ENCODE measurements at places on chromosomes 4 and X. TPM values are rescaled to one million over a fixed set of nuclear protein-coding genes. Genes with fewer than 3 reads are reported as not detected.

DNA sequence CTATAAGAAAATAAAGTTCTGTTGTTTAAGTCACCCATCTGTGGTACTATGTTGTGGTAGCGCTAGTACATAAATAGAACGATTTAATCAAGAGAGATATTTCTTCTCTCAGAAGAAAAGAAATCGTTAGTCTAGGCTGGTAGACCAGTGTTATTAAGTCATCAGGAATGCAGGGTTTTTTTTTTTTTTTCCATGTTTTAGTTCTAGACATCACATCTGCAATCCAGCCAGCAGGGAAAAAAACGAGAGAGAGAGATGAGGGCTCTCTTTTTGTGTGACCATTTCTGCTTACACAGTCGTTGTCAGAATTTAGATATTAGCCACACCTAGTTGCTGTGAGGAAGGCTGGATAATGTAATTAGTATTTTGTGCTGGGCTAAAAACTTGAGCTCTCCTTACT is 417.4 kb downstream of the TMA16 start:
- no peak for DNase-seq

DNA sequence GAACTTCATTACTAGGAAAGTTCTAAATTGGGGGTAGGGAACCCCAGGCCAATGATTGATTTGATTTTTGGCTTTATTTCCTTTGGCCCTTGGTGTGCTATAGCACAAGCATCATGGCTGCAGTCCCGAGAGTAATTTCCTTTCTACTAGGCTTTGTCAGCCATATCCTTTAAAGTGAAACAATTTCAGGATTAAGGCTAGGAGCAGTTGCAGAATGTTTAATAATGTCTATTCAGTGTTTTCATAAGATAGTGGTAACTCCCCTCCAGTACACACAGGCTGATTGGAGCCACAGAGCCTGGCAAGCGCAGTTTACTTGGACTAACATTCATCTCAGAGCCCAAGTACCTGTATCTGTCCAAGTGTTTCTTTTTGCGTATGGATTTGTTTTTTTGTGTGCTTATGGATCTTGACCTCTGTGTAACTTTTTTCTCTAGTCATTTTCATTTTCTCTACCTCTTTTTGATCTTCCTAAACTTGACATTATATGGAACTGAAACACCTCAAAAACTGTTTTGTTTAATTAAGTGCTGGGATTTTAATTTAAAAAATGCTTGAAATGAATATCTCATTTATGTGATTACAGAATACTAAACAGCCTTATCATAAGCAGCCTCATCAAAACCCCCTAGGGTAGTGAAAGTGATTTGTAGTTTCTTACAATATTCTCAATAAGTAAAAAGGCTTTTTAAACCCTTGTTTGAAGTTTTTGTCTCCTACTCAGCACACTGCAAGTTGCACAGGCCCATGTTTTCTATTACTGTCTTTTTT is 7.5 kb downstream of the STIM2 start:
- no peak for DNase-seq

DNA sequence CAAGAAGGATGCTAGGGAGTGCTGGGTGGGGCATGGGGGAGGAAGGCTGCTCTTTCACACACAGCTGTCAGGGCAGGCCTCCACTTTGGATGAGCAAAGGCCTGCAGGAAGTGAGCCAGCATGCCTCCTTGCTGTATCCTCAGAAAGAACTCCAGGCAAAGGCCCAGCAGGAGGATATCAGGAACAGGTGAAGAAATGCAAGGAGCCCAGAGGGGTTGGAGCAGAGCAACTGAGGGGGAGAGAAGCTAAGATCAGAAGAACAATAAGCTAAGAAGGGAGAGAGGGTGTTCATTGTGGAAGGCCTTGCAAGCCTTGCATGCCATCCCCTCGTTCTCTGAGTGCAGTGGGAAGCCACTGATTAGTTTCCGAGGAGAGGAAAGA is 115.1 kb downstream of the CAMK2D start:
- peak; percentile 16 for DNase-seq

Gene DRD5
- total RNA-seq = 1.1 TPM

GRCh38 chr4:169108303-169108702 is 98.2 kb upstream of the CBR4 start:
- no peak for DNase-seq

GRCh38 chr4:24568425-24568824 is 15.9 kb downstream of the DHX15 start:
- no peak for DNase-seq

Gene TCEAL2
- 1.1 TPM for total RNA-seq

- DNase-seq = no peak
These were observed 88.3 kb upstream of the BMP2K start for GRCh38 chr4:78687818-78688217.

DNA sequence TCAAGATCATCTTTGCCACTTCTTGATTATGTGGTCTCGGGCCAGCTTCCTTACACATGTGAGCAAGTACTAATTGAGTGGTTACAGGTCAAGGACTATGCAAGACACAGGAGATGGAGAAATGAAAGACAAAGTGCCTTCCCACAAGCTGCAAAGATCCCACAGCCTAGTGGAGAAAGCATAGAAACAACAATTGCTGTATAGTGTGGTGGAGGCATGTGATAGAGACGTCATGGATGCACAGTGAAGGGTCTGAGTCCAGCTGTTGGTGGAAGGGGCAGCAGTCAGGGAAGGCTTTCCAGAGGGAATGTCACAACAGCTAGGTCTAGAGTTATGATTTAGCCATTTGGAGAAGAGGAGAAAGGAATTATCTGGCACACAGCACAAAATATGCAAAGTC is 210.6 kb downstream of the KDR start:
- DNase-seq = no peak

GRCh38 chrX:332496-332860 is 13.9 kb upstream of the GTPBP6 start:
- no peak for DNase-seq

DNA sequence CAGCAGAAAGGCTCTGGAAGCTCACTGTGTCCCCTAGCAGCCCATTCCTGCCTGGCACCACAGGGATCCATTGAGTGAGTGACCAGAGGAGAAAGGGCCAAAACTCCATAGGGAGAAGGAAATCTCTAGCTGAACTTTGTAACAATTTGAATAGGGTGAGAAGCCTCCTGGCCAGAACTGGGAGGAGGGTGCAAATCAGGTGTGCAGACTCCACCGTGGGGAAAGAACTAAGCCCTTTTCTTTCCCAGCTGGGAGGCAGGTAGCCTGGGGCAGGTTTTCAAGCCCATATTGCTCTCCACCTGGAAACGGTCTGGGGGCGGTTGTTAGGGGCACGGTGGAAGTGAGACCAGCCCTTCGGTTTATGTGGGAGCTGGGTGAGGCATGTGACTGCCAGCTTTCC is 227.2 kb downstream of the SNCA start:
- no peak for DNase-seq

Gene TASL
- total RNA-seq = 0.41 TPM

DNA sequence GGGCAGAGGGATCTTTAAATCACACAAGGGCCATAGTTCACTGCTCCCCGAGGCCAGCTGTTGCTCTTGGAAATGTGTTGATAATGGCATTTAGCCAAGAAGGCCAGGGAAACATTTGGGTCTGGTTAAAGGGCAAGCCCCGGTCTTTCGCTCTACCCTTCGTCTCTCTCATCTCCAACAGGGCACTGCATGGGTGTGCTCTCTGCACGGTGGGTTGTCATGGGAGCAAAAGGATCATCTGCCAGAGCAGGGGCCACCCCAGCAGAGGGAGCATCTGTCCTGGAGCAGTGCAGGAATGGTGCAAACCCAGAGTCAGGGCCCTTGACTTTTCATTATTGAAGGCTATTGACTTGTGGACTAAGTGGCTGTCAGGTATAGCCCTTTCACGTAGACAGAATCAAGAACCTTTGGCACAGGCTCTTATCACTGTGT is 22.7 kb upstream of the PGRMC2 start:
- peak; percentile 64 for DNase-seq

GRCh38 chr4:186854256-186854655 is 130.6 kb upstream of the FAT1 start:
- DNase-seq = no peak

DNA sequence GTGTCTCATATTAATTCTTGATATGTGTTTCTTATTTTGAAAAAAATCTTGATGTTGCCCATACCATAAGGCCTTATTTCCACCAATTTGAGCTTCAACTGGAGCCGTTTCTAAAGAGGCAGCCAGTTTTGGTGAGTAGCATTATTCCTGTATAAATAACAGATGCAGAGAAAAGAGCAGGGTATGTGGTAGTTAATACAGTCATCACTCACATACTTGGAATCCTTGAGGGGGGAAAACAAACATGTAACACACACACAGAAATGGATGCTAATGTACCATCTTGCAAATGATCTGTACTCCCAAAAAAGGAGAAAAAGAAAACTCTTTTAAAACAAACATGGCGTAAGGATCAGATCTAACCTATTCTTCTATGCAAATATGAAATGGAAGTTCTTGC is 389.7 kb downstream of the GPM6A start:
- DNase-seq = no peak

Gene TEX13C
- not detected for total RNA-seq

GRCh38 chr4:98794565-98795205 is 134.2 kb downstream of the EIF4E start:
- DNase-seq = no peak

Gene S100G
- total RNA-seq = not detected

- DNase-seq = no peak
These were observed 90.5 kb downstream of the ELOVL6 start for GRCh38 chr4:110107866-110108265.

Gene EIF2S3
- 194 TPM for total RNA-seq

- no peak for DNase-seq
These were observed 58.5 kb downstream of the CRLF2 start for GRCh38 chrX:1153940-1154339.

DNA sequence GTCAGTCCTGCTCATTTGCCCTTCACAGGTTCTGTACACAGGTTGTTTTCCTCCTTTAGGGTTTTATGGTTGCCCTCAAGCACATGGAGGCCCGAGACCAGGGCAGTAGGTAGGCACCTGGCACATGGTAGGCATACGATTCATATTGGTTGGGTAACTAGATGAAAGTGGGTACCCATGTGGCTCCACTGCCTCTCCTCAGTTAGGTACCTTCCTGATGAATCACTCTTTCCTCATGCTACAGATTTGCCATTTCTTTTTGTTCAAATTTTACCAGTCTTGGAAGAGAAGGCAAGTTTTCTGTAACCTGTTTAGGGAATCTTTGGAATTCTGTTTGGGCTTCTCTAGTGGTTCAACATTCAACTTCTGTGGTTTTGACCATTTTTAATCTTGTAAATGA is 121.3 kb downstream of the FHIP1A start:
- no peak for DNase-seq

Gene DAPP1
- total RNA-seq = 10.5 TPM

GRCh38 chrX:54808109-54808604 is 612 bp downstream of the MAGED2 start:
- DNase-seq = peak; percentile 93

Gene OPRPN
- not detected for total RNA-seq

- peak; percentile 91 for DNase-seq
These were observed 811 bp downstream of the ANKRD50 start for GRCh38 chr4:124711471-124712371.

- no peak for DNase-seq
These were observed 790.0 kb downstream of the PCDH18 start for GRCh38 chr4:136742333-136742732.

- DNase-seq = no peak
These were observed 104.0 kb upstream of the MBNL3 start for GRCh38 chrX:132592880-132593279.

Gene CSAG2
- not detected for total RNA-seq

GRCh38 chrX:13397878-13398818 is 78.3 kb upstream of the ATXN3L start:
- peak; percentile 83 for DNase-seq

Gene NAP1L3
- 9.1 TPM for total RNA-seq

Gene EVC
- 37.2 TPM for total RNA-seq

DNA sequence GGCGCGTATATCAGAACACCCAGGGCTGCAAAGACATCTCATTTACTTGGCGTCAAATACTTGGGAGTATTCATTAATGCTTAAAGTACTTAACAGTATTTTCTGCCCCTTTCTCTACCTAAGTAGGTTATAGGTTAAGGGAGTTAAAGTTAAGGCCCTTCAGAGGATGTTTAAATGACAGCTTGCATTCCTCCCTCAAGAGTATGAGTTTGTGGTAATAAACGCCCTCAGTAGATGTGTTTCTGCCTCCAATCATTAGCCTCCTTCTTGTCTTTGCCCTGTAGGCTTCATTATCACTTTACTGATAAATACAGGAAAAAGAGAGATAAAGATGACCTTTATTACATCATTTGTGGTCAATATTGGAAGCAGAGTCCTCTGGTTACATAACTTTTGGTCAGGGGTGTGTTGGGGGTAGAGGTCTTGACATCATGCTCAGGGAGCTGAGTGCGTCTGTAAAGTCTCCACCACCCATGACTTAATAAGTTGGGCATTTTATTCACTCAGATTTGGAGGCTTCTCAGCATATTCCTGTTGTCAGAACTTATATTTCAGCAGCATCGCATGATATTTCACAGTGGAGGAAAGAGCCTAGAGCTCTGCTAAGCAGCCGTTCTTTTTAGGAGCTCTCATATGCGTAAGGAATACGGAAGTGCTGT is 145.9 kb downstream of the CPE start:
- DNase-seq = no peak

Gene CFP
- total RNA-seq = 1.9 TPM

- peak; percentile 79 for DNase-seq
These were observed 303.5 kb downstream of the SPRY1 start for GRCh38 chr4:123699880-123700771.

DNA sequence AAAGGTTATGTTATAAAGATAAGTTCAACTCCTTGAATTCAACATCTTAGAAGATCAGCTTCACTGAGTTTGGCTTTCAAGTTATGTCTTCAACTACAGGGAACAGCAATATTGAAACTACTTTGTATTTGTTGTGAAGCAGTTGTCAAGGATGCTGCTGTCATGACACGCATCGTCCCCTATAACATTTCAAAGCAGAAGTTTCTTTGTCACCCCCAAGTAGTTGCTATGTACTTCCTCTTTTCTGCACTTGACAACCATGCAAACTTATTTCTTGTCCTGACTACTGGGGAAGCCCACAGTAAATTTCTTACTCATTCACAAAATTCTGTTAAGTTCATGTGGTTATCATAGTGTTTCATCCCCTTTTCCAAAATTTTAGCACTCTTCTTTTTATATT is 14.3 kb downstream of the ANTXR2 start:
- DNase-seq = peak; percentile 35

Gene NAA11
- total RNA-seq = not detected

GRCh38 chr4:89837385-89837992 is 528 bp upstream of the SNCA start:
- peak; percentile 44 for DNase-seq

Gene AMTN
- total RNA-seq = not detected

- DNase-seq = no peak
These were observed 10.2 kb upstream of the LONRF3 start for GRCh38 chrX:118964252-118964651.

DNA sequence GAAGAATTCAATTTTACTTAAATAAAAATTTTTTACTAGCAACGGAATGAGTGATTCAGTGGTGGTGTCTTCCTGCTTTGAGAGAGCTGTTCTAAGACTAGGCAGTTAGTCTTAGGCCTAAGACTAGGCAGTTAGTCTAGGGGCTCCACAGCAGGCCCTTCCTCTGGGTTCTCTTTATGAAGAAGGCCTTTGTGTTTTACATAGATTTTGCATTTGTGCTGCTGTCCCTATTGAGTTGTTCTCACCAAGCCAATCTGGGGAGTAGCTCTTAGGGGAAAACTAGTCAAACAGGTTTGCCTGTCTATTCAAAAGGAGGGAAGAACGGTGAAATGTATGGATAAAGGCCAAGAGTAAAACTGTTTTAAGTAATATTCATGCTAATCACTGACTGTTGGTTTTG is 7.6 kb downstream of the UGT8 start:
- DNase-seq = peak; percentile 19

GRCh38 chr4:155899891-155900290 is 3.6 kb upstream of the TDO2 start:
- DNase-seq = no peak

Data from tongue (tissue), 3 donors.